Heart right ventricle (tissue), 16 donors: ENCODE measurements at places on chromosomes 3 and 15.

GRCh38 chr3:73753985-73754384 lies 129.2 kb upstream of the PDZRN3 start:
- DNase-seq: no peak

DNA sequence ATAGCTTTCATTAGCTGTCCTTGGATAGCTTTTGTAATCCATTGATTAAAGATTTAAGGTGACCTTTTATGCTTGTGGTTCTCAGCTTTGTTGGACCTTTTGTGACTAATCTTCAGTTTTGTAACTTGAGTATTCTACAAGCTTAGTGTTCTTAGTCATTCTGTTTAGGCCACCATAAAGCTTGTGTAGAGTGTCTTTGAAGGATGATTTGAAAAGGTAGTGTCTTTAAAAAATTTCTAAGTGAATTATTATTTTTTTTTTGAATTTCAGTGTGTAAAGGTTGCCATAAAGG lies 7.5 kb downstream of the MORF4L1 start:
- no peak for DNase-seq

- DNase-seq: peak; percentile 70
Observed at GRCh38 chr3:125043599-125044151, 12.1 kb downstream of the HEG1 start.

DNA sequence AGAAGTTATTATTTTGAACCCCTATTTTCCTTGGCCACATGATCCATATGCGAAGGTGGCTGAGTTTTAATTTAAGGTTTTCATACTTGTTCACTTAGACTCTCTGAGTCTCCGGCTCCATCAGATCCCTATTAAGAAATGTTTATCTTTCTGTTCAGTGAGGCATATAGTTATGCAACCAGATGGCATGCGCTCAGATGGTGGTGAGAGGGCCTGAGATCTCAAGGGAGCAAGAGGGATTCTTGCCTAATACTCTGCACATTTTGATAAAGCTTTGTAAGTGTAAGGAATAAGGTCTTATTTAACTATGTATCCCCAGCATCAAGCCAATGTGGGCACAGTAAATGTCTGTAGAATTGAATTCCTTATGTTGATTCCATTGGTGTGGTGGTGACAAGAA lies 78.9 kb upstream of the DPH6 start:
- no peak for DNase-seq

DNA sequence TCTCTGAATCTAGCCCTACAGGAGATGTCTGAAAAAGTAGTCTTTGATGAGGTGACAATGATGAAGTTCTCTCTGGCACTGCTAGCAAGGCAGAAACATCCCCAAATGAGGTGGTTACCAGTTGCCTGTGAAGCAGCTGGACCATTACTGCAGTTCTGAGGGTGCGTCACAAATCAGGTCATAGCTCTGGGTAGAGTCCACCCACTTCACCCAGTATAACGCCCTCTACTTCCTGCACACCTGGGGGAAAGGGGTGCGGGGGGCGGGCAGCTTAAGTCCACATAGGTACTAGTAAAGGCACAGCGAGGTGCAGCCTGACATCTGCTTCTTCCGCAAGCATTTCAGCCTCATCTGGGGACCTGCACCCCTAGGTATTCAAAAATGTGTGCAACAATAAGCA lies 13.4 kb upstream of the SATB1 start:
- no peak for DNase-seq

GRCh38 chr3:89025185-89025584 lies 82.2 kb upstream of the EPHA3 start:
- no peak for DNase-seq
